Central memory CD4-positive, alpha-beta T cell (primary cell): ENCODE measurements at places on chromosomes 6 and 20.

DNA sequence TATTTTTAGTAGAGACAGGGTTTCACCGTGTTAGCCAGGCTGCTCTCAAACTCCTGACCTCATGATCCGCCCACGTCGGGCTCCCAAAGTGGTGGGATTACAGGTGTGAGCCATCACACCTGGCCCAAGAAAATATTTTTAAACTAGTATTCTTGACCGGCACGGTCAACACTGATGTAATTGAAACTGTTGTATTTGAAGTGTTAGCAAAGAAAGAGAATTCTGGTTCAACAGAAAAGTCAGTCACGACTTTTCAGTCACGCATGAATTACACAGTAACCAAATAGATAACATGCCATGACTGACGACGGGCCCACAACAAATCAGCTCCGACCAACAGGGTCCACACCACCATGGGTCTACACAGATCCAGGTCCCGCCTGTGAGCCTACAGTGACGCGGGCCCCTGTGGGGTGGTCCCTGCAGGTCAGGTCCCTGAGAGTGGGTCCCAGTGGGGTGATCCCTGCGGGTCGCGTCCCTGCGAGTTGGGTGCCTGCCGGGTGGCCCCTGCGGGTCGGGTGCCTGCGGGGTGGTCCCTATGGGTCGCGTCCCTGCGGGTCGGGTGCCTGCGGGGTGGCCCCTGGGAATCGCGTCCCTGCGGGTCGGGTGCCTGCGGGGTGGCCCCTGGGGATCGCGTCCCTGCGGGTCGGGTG is 1.0 kb downstream of the GMEB2 start:
- no peak for DNase-seq

GRCh38 chr6:62229231-62229630 is 56.8 kb downstream of the KHDRBS2 start:
- no peak for DNase-seq

- no peak for DNase-seq
Observed at GRCh38 chr6:148965287-148965686, 218.5 kb downstream of the UST start.

GRCh38 chr6:141653590-141653989 is 479.1 kb upstream of the GJE1 start:
- no peak for DNase-seq

DNA sequence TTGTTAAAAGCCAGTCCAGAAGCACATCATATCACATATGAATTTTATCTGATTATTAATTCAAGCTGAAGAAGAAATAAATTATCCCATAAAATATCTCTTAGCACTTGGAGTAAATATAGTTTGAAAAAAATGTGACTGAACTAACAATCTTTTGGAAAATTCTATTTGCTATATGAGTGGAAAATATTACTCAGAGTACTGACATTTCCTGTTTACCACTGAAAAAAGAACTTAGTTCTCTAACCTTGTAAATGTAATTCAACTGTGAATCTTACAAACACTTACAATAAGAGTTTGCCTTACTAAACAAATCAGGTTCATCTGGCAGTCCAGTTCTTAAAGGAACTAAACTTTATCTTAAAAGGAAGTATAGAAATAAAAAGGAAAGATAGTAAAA is 44.2 kb downstream of the MOXD1 start:
- DNase-seq = no peak

GRCh38 chr6:137750297-137750696 is 116.8 kb upstream of the TNFAIP3 start:
- no peak for DNase-seq

GRCh38 chr20:52004715-52005114 is 186.9 kb downstream of the ZFP64 start:
- no peak for DNase-seq

DNA sequence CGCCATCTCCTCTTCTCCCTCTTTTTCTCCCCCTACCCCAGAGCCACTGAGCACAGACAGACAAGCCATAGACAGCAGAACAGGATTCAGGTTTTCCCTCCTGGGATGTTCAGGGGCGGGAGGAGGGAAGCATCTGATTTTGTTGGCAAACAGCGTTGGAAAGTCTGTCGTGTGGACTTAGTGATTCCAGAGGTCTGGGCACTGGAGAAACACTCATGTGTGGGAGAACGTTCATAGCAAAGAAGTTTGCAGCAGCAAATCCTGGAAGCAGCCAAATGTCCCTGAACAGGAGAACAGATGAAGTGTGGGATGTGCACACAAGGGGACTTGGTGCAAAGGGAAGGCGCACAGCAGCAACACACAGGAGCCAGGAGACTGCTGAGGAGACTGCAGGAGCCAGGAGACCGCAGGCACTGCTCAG is 264.1 kb upstream of the CDYL start:
- DNase-seq = no peak

GRCh38 chr6:90288404-90288803 is 8.2 kb downstream of the BACH2 start:
- DNase-seq = no peak

GRCh38 chr6:16244869-16245451 is 6.6 kb downstream of the GMPR start:
- DNase-seq = no peak

- DNase-seq = no peak
Observed at GRCh38 chr20:41960166-41960565, 342.0 kb upstream of the CHD6 start.

- DNase-seq = no peak
Observed at GRCh38 chr6:24997905-24998304, 62.1 kb upstream of the RIPOR2 start.

DNA sequence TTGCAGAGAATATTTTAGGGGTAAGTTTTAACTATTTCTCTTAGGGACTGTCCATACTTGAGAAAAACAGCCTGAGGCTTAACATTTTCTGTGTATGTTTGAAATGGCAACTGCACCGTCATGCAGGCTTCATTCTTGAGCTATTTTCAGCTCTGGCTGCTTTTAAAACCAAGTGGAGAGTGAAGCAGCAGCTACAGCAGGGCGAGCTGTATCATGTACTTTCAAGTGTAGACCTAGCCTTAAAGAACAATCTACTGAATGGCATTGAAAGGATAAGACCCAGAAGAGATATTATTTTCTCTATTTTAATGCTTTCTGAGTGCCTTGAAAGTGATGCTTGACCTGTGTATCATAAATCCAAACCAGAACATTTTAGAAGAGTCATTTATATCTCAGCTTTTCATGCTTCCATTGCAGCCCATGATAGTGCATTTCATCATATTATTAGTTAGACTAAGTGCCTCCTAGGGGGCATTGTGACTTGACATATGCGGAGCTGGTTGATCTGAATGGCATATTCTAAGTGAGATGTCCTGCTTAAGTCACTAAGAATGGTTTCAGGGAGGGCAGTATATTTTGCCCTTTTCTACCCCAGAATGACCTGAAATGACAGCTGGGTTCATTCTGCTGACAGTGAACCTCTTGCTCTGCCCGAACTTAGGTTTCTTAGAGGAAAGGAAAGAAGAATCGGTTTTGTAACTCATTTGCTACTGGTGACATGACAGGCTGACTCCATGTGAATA is 85.3 kb downstream of the NKAIN2 start:
- no peak for DNase-seq

DNA sequence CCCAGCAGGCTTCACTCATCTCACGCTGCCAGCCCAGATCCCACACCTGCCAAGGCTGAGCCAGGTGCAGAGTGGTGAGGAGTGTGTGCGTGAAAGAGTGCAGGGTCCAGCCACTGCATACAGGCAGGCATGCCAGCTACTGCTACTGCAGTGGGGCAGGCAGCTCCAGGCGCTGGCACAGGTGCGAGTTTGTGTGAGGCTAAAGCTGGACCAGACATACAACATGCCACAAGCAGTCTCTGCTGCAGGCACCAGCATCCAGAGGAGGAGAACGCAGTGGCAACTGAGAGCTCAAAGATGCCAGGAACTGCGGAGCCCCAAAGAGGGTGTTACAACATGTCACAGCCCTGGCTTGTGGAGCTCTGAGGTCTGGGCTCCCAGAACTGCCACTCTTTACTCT is 149.8 kb downstream of the EYS start:
- DNase-seq = no peak

GRCh38 chr6:75382634-75382900 is 98.0 kb upstream of the TMEM30A start:
- no peak for DNase-seq

DNA sequence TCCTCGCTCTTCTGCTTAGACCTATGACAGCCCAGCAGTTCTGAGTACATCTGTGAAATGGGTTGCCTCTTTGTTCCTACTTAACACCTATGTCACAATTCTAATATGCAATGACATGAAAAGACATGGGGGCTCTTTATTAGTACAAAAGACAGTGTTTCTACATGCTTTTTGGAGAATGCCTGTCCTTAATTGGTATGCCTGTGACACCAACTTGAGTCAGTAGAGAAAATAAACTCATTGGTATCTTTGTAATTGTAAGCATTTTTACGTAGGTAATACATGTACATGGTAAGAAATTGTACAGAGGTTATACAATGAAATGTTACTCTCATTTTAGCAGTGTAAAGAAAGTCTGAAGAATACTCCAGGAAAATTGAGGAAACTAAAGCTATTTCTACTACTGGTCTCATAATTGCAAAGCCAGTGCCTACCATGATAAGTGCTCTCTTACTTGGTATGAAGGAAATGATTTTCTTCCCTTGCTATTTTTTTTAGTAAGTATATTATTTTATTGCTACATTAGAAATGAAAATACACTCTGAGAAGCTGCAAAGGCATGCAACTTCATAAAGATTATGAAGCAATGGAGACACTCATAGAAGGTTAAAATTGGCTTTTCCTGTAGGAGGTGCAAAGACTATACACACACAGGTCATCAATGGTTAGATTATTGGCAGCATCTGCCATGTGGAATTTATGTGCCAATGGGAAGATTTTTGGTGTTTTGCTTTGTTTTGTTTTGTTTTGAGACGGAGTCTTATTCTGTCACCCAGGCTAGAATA is 4.9 kb upstream of the EEF1A1 start:
- DNase-seq = no peak

- DNase-seq = peak; percentile 52
Observed at GRCh38 chr6:111837641-111838500, 35.4 kb downstream of the FYN start.

DNA sequence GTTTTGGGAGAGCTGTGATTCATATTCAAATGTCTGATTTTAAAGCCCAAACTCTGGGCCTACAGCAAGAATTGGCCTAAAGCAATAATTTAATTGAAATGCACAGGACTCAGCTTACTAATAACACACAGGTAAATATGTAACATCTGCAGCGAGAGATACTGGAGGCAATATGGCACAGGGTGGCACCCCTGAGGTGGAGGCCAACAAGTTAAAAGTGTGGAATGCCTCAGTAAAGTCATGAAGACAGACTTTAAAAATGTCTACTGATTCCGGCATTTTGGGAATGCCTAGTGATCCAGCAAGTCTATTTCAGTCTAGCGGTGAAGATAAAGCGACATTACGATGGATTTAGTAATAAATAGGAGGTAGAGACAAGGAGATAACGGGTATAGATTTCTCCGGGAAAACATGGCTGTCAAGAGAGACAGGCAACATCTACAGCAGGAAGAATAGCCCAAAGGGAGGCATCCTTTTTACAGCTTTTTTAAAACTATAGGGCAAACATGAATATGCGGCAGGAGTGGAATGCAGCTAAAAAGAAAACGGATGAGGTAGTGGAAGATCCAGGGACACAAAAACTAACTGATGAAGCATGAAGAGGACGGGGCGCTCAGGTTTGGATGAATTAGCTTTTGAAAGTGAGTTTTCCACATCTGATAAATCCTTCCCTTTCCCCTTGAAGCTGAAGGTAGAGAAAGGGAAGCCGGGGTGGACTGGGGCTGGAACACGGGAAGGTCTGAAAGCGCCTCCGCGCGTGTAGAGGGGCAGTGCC is 1.2 kb downstream of the NANP start:
- no peak for DNase-seq

DNA sequence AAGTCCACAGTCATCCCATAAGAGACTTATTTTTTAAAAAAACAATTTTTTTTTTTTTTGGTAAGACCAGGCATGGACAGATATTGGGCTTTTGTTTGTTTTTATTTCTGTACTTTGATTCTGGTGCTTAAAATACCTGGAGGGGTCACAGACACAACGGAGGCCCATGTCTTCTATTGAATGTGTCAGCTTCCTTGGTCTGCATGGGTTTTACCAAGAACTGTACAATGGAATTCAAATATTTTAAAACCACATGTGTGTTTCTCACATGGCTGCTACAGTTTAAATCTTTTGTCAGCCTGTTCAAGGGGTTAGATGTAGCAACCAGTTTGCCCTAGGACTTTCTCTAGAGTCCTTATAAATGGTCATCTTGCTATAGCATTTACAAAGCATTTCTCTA is 139.8 kb downstream of the SOX4 start:
- no peak for DNase-seq

DNA sequence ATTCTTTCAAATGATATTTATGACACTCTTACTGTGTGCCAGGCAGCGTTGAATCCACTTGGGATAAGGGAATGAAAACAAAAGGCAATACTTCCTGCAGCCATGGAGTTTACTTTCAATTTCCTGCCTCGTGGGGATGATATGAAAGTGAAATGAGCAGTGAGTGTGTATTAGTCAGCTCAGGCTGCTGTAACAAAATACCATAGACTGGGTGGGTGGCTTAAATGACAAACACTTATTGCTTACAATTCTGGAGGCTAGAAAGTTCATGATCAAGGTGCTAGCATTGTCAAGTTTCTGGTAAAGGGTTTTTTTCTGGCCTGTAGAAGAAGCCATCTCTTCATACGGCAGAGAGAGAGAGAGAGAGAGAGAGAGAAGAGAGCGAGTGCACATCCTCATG is 41.7 kb downstream of the TSHZ2 start:
- DNase-seq = no peak

DNA sequence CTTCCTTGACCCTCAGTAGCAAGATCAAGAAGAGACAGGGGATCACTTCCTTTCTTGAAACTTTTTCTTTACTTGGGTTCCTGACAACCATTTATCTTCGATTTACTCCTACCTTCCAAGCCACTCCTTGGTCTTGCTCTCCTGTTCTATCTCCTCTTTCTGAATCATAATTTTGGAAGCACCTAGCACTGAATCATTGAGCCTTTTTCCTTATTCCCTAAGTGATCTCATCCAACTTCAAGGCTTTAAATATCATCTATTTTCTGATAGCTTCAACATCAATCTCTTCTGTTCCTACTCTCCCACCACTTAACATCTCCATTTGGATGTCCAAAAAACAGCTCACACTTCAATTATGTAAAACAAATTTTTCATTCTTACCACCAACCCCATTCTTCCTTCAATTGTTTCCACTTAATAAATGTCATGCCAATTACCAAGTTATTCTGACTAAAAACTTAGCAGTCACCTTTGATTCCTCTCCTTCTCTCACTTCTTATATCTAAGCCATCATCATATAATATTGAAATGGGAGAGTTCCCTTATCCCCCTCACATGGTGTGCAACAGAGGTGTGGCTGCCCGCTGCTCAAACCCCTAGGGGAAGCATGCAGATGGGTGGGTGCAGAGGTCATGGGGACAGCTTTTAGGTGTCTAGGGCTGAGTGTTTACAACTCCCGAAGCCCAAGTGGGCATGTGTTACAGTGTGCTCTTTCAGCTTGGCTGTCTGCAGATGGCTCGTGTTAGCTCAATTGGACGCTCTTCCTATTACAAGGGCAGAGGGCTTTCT is 23.4 kb upstream of the TRDN start:
- DNase-seq = no peak

GRCh38 chr20:47484303-47484702 is 17.4 kb upstream of the NCOA3 start:
- no peak for DNase-seq

- no peak for DNase-seq
Observed at GRCh38 chr6:34305982-34306708, 57.3 kb upstream of the SMIM29 start.
